ENCODE measurements at places on chromosomes 7 and 10.

DNA sequence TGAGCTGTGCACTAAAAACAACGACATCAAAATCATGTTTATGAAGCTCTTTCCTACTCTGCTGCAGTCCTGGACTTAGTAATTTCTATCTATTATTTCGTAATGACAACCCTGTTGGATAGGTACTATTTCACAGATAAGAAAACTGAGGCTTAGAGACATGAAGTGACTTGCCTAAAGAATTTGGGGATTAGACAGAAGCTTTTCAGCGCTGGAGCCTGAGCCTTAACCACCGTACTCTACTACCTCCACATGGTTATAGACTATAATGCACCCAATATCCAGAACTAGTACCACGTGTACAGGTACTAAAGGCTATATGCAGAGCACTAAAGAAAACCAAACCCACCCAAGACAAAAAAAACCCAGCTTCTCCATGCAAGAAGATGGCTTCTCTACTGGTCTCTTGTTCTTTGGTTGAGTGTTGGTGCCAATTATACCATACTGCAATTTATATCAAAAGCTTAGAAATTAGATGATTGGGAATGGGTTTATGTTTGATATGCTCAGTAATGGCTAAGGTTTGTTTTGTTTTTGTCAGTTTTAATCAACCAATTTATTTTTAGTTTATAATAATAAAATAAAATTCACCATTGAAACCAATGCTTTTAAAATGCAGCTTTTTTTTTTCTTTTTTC is 6.5 kb upstream of the SNX10 start:
- DNase-seq = peak; percentile 8

DNA sequence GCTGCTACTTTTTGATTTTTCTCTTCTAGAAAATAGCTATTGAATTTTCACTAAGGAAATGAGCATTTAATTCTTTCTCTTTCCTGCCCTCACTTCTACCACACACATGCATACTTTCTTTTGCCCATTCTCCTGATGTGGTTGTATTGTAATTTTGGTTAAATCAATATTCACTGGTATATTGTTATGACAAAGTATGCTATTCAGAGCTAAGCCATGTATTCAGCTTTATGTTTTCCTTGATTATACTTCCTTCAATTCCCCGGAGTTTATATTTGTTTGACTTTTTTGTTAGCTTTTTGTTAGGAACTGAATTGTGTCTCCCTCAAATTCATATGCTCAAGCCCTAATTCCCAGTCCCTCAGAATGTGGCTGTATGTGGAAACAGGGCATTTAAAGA is 24.0 kb downstream of the LRRC72 start:
- no peak for DNase-seq

DNA sequence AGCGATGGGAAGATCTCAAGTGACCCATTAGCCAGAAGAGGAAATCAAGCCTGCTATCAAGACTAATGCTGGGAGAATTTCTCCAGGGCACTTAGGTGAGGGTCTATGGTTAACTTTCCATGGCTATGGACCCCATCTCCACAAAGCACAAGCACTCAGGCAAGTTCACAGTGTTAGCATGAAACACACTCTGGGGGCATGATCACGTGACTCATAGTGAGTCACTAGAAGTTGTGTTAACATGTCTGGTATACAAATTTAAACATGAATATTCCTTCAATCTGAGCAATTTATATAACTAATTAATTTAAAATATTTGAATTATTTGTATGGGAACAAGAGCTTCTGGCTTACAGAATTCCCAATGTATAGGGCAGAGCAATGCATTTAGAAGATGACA is 131.8 kb downstream of the FAM204A start:
- DNase-seq = peak; percentile 8

DNA sequence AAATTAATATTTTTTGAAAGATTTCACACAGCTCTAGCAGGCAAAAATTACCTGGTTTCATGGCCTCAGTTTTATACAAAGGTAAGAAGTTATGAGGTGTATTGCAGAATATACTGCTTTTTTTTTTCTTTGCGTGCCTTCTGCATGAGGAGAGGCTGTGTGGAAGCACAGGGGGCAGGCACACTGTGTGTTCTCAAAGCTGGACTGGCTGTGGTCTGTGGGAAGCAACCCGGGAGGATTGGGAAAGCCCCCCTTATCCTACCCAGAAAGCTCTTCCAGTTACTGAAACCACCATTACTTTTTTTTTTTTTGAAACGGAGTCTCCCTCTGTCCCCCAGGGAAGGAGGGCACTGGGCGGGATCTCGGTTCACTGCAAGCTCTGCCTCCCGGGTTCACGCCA is 25.0 kb downstream of the ADARB2 start:
- DNase-seq = no peak

- DNase-seq = peak; percentile 96
Measured at GRCh38 chr7:30348083-30348560, 63.7 kb downstream of the ZNRF2 start.

DNA sequence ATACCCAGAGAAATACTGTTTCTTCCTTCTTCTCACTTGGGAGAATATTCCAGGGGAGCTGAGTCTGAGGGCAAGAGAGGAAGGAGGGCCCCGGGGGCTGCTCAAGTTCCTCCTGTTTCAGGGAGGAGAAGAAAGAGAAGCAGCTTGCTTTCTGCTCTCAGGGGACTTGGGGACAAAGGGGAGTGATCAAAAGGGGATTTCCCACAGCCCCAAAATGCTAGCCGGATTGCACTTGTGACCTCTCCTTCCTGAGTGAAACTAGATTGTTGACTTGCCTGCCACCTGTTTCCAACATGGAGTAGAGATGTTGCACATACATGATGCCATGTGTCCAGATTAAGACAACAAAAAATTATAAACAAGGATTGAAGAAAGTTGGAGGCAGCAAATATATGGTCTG is 28.7 kb upstream of the PDCD4 start:
- no peak for DNase-seq

DNA sequence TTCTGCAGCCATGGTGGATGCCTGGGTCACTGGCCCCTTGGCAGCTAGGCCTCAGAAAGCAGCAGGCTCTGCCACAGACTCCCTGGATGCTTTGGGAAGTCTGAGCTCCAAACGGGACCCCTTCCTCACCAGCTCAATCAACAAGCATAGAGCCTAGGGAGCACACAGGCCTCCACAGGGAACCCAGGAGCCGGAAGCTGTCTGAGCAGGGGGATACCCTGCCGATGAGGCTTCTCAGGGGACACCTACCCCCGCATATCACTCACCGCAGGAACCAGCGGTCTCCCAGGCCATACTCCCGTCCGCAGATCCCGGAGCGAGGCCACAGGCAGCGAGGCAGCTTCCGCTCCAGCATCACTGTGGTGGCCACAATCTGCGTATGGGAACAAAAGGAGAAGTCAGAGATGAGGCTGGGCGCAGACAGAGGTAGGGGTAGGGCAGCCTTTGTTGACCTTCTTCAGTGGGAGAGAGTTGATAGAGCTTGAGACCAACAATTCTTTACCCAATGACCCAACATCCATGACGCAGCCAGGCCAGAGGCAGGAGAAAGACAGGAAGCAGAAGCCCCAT is 13.4 kb downstream of the TRPV6 start:
- no peak for DNase-seq

GRCh38 chr7:90772410-90772809 is 176.3 kb downstream of the CDK14 start:
- DNase-seq = no peak

DNA sequence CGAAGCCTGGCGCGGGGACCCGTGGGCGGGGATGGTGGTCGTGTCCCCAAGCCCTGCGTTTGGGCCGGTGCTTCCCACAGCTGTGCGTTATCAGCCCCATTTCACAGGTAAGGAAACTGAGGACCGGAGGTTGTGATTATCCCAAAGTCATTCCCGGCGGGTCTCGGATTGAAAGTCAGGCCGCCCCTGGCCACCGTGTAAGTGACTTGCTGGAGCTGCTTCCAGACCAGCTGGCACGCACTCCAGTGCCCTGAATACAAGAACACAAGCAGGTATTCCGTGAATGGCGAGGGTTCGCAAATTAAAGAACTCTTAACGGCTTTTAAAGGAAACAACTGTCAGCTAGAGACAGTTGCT is 675 bp upstream of the ATE1 start:
- peak; percentile 26 for DNase-seq

DNA sequence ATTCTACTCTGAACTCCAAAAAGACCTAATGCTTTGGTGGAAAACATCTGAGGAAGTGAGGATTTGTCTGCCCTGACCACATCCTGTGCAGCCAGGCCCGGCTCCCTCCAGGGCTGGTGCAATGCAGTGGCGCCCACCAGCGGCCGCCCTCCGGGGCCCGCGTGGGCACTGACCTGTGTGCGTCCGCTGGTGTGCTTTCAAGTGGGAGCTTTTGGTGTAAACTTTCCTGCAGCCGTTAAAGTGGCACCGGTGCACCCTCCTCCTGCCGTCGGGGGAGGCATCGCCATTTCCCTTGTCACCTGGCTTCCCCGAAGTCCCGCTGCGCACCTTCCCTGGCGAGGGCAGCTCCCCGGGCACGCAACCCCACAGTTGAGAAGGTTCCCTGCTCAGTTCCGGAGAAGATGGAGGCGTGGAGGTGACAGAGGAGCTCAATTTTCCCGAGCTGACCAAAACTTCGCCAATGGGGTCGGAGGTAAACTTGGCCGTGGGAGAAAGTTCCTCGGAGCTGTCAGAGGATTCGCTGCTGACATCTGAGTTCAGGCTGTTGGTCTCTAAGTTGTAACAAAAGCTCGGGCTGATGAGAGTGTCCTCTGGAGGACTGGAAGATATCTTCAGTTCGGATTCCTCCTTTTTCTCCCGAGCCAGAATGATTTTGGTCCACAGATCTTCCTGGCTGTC is 3.4 kb downstream of the KLF6 start:
- DNase-seq = peak; percentile 80

GRCh38 chr7:127474457-127474856 is 81.9 kb upstream of the ZNF800 start:
- peak; percentile 21 for DNase-seq

DNA sequence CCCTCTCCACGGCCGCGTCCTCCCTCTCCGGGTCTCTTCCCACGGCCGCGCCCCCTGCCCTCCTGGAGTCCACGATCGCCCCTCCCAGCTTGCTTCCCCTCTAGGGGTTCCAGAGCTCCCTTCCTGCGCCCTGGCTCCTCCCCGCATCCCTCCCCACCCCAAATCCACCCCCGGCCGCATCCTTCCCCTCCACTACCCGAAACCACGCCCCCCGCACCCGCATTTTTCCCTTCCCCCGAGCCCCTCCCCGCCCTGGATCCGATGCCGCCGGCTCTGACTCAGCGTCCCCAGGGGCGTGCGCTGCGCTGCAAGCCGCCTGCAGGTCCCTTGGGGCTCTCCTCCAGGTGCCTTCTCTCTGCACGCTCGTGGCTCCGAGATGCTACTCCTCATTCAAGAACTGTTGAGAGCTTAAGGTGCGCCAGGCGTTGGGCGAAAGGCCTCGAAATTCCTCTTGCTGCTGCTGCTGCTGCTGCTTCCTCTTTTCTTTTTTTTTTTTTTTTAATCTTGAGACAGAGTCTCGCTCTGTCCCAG is 372 bp upstream of the TMEM130 start:
- peak; percentile 46 for DNase-seq

- peak; percentile 76 for DNase-seq
Measured at GRCh38 chr10:35453855-35454532, 117.7 kb downstream of the CCNY start.

GRCh38 chr10:108434559-108435252 is 1270.2 kb upstream of the SORCS1 start:
- no peak for DNase-seq

DNA sequence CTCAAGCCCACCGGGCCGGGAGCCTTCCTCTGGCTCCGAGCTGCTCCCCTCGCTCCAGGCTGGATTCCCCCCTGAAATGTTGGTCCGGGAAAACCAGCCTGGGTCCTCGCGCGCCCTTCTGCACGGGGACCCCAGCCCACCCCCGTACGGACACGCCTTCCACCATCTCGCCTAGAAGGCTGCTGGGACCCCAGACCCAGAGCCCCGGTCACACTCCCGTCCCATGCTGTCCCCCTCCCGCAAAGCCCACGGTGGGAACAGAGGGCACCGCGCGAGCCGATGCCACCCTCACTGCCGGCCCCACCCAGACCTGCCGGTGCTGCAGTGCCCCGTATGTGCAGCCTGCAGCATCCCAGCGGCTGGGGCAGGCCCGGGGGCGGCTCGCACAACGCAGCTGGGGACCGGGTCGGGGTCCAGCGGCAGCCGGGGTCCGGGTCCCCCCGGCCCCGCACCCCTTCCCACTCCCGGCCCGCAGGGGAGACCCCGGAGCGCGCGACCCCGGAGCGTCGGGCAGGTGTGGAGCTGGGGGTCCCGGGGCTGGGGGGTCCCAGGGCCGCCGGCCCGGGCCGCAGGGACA is 871 bp downstream of the SPOCK2 start:
- no peak for DNase-seq

- DNase-seq = no peak
Measured at GRCh38 chr10:115921795-115922194, 351.2 kb downstream of the GFRA1 start.

DNA sequence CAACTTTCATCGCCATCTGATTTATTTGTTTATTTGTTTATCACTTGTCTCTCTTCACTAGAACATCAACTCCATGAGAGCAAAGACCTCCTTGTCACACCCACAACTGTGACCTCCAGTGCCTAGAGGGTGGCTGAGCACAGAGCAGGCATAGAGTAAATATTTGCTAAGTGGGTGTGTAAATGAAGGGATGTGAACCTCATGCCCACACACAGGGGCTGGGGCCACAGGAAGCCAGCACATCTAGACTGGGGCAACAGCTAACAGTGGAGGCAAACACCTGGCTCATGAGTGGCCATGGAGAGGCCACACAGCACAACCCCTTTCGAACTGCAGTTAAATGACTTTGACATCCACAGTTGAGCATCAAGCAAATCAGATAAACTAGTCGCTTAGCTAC is 39.8 kb downstream of the AKR1B1 start:
- no peak for DNase-seq

DNA sequence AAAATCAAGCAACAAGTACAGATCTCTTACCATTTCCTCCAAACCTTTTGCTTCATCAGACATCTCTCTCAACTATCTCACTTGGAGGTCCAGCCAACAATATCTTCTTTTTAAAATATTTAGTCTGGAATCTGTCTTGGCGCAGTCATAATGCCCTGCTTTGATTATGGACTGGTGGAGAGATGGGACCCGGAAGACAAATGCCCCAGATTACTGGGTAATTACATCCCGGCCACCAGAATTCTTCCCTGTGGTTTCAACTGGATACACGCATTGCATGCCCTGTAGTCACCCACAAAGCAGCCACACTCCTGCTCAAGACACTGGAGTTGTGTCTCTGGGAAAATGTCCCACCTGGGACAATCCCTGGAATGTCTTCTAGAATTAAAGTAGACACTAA is 65.5 kb downstream of the BPGM start:
- no peak for DNase-seq

All from choroid plexus epithelial cell (primary cell).